ENCODE measurements at places on chromosomes 13 and 19. TPM values are rescaled to one million over a fixed set of nuclear protein-coding genes. Genes with fewer than 3 reads are reported as not detected.

The PINLYP gene
- 11.7 TPM for total RNA-seq

The TTC9B gene
- total RNA-seq, result 1.7 TPM

The FEM1A gene
- total RNA-seq, result 16.9 TPM

The C19orf85 gene
- total RNA-seq, result not detected

The ZBTB45 gene
- total RNA-seq, result 27.3 TPM

The GPR183 gene
- total RNA-seq, result not detected
